DMS153 (cell line): ENCODE measurements at places on chromosomes 5 and 9.

DNA sequence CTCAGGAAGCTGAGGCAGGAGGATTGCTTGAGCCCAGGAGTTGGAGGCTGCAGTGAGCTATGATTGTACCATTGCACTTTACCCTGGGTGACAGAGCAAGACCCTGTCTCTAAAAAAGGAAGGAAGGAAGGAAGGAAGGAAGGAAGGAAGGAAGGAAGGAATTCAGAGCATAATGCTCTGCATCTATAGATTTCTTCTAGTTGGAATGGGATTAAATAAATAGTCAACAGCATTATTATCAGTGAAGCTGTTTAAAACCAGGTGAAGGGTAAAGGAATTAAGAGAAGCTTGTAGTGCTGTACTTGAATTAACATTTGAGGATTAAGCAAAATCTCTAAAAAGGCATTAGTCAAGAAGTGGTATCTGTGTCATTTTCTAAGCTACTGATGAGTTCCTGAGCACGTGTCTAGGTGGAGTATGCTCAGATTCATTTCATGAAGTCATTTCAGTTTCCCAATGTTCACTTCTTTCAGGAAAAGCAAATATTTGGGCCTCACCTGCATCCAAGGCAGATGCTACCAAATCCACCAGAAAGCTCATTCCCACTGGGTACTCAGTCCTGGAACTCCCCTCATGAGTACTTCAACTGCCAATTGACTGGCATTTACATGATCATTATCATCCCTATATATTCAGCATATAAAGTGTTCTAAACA, 8.4 kb downstream of the PDE6A start:
- no peak for DNase-seq

GRCh38 chr5:159420940-159421339, 90.7 kb upstream of the IL12B start:
- DNase-seq, result no peak

DNA sequence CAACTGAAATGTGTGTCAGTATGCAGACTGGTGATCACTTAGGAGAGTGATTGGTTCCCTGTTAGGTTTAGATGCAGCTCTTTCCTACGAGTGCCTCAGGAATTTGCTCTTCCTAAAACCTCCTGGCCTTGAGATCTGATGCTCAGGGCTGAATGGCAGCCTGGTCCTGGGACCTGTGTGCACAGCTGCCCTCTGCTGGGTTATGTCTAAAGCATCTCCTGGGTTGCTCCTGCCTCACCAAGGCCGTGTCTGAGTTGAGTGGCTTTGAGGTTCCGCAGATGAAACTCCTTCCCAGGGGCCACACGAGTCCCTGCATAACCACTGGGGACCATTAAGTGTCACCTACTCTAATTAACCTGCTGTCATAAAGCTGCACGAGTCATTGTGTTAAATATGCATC, 59.5 kb downstream of the MVB12B start:
- DNase-seq, result peak; percentile 14

GRCh38 chr5:17014686-17015085, 78.6 kb upstream of the MYO10 start:
- DNase-seq, result no peak

GRCh38 chr9:14616188-14616982, 76.8 kb downstream of the ZDHHC21 start:
- DNase-seq, result peak; percentile 39

DNA sequence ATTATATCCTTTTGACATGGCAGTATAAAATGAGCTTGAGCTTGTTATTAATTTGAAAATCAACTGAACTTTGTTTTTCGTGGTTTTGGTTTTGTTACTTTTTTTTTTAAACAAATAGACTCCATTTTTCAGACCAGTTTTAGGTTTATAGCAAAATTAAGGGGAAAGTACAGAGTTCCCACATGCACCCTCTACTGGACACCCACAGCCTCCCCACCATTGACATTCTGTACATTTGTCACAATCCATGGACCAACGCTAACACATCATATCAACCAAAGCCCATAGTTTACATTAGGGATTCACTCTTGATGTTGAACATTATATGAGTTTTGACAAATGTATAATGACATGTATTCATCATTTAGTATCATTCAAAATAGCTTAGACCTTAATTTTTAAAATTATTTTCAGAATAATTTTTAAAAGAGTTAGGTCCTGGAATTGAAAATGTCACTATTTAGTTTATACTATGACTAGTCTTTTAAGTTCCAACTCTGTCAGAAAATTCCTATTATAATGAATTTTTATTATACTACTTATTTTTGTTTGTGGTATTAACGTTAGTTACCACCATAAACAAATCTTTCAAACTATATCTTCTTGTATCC, 35.3 kb upstream of the JMY start:
- no peak for DNase-seq

GRCh38 chr5:143646961-143647360, 165.0 kb upstream of the HMHB1 start:
- DNase-seq, result no peak

GRCh38 chr5:76257897-76258296, 145.2 kb upstream of the IQGAP2 start:
- no peak for DNase-seq

GRCh38 chr5:54366707-54367106, 56.3 kb upstream of the ARL15 start:
- DNase-seq, result no peak

- DNase-seq, result no peak
Measured at GRCh38 chr5:172886974-172887501, 53.0 kb downstream of the ERGIC1 start.

DNA sequence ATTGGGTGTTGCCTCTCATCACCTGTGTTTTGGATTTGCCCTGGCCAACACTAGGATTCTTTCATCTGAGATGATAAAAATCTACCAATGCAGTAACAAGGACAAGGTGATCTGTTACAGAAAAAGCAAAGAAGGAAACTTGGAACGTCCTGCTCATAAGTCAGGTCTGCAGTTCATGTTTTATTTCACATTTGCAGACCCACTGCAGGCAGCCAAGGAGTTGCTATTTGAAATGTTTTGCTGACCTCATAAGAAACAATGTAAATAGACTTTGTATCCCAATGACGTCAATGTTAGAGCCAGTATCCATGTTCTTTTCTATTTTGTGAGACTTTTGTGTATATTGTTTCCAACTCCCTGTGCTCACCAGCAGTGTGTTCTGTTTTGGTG, 312.9 kb downstream of the DEPDC1B start:
- DNase-seq, result no peak

DNA sequence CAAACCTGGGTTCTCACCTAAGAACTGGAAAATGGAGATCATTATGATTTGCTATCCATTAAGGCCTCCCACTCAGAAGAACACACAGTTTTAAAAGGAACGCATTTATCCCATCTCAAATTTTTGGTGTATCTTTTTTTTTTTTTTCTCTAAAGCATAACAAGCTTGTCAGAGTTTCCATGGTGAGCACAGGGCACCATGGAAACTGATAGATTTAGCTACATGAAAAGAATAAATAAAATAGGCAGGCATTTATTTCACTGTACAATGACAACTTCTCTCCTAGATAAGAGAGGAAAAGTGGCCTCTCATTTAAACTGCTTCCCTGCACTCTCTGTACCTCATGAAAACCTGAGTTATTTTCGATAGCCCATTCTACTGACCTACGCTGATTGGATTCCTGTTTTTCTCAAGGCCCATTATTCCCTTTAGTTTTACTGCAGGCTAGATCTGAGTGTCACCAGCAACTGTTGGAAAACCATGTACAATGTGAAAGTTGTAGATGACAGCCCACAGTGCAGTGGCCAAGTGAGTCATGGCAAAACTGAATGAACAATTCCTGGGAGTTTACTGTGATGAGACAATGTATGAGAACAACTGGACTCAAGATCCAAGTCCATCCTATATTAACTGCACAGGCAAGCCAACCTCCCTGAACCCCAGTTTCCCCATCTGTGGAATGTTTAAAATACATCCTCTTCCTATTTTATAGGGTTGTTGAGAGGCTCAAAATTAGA, 4.3 kb upstream of the GDA start:
- no peak for DNase-seq

- DNase-seq, result no peak
Measured at GRCh38 chr9:134284273-134284672, 42.0 kb upstream of the RXRA start.

GRCh38 chr9:10255758-10256157, 357.0 kb downstream of the PTPRD start:
- peak; percentile 55 for DNase-seq

DNA sequence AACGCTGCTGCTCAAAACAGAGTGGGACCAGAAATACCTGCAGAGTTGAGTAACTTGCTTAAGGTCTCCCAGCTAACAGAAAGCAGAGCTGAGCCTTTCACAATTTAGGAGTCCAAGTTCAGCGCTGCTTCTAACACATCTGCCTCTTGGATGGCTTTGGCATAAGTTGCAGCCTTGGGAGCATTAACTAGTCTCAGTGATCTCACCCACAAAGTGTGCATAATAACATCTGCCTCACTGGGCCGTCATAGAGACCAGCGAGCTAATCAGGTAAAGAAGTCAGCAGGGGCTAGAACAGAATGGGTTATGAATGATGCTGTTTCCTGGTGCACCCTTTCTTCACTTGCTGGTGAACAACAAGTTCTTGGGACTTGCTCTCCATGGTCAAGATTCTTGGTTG, 36.5 kb downstream of the WWC1 start:
- no peak for DNase-seq

DNA sequence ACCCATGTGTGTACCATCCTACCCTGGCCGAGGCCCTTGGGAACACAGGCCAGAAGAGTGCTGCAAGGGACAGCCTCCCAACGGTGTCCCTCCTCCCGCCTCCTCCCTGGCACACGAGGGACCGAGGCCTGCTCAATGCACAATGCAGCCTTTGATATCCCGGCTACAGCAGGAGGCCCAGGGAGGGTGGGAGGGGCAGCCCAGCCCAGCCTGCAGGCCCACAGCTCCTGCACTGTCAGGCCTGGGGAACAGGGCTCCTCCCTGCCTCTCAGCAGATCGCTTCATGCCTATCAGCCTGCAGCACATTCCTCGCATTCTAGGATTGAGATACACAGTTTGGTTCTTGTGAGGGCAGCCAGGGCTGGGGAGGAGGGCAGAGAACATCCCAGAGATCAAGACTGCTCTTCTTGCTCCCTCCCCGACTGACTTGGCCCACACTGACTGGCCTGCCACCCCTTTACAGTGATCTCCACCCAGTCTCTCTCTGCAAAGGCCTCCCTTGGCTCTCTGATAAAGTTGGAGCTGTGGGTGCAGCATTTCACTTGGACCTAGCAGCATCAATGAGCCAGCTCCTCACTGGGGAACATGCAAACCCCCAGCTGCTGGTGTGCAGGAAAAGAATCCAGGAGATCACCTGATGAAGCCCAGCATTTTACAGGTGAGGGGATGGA, at the start of gene SH3TC2:
TSS of gene SH3TC2 (minus strand) at position 46 of the 671 bp plus-strand sequence. CDS start at position 6, 40 bp downstream.
- DNase-seq, result no peak

GRCh38 chr9:109289186-109289585, 31.7 kb downstream of the EPB41L4B start:
- no peak for DNase-seq

DNA sequence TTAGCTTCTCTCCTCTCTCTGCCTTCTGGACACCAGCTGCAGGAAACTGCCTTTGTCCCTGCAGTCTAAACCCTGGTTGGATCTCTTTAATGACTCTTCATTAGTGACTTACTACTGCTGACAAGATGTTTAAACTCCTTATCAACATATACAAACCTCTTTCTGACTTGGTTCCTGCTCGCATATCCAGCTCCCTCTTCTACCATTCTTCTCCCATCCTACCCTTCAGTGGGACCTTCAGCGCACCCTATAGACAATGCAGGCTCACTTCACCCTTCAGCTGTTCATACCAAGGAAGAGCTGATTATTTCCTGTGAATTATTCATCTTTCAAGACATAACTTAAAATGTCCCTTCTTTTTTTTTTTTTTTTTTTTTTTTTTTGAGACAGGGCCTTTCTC, 436.5 kb downstream of the KIAA0825 start:
- DNase-seq, result no peak

- no peak for DNase-seq
Measured at GRCh38 chr9:90842996-90843395, 41.4 kb downstream of the SYK start.

DNA sequence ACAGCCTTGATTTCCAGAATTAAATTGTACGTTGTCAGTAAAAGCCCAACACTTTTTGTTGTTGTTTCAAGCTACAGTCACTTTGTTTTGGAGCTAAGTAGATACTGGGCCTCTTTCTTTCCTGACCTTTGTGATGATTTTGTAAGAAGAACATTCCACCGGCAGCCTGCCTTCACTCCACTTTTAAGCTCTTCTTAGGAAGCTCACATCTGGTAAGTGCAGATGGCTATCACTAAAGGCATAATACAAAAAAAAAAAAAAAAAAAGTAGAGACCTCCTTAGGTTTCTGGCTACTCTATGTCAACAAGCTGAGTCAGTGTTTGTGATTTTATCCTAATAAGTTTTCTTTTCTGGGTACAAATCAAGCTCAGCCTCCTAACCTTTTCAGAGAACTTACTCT, 1922.1 kb upstream of the WWC1 start:
- no peak for DNase-seq

- DNase-seq, result no peak
Measured at GRCh38 chr5:95709967-95710650, 21.0 kb upstream of the RHOBTB3 start.

GRCh38 chr5:39584927-39585326, 160.1 kb upstream of the DAB2 start:
- DNase-seq, result no peak

GRCh38 chr5:159874263-159874662, 42.0 kb upstream of the ADRA1B start:
- DNase-seq, result no peak

DNA sequence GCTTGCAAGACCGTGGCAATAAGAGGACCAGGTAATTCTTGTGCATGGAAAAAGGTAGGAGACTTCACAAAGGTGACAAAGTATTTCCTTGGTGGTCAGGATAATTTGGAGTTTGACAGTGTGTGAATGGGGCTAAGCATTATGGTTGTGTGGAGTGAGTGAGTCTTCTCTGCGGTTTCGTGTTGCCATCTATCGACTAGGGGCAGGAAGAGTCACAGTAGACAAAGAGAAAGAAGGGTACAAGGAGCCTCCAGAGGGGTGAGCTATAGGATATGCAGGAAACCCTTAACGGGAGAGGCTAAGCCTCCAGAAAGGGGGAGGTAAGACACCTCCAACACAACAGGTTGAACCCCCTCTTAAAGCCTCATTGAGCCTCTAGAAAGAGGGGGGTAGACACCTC, 64.0 kb upstream of the RANBP6 start:
- DNase-seq, result no peak

DNA sequence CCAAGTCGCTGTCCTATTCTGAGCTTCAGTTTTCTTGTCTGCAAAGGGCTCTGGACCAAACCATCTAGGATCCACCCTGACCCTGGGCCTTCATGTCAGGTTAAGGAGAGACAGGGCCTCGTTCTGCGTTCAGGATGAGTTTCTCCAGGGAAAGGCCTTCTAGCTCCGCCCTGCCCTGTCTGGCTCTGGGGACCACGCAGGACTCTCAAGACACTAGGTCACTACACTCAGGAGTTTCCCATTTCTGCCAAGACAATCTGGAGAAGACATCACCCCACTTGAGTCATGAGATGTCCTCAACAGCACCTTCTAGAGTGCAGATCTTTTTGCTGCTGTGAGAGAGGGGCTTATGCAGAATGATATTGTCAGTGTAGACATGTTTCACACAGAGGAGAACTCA, 53.2 kb upstream of the KCNMB1 start:
- DNase-seq, result no peak
